ENCODE measurements at places on chromosomes 3 and 15. TPM values are rescaled to one million over a fixed set of nuclear protein-coding genes. Genes with fewer than 3 reads are reported as not detected.
A peak's percentile ranks its signal among the peaks of the same experiment; 100 is the strongest.

The RBMS3 gene
- total RNA-seq = 22.8 TPM

The PEAK1 gene
- 96.9 TPM for total RNA-seq

DNA sequence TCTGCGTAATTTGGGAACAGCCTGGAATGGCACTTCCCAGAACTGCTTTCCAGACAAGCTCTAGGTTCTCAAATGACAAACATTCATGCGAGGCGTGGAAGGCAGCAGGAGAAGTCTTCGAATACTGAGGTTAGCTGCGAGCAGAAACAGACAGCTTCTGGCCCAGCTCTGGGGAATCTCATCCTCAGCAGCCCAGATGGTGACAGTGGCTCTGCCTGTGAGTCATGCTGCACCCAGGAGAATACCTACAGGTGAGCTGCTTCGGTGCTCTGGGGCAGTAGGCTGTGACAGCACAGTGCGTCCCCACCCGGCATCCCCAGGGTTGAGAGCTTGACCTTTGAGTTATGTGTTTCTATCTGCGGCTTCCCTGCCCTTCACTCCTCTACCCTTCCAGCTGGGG, 258.6 kb downstream of the KLF13 start:
- DNase-seq = no peak

GRCh38 chr3:115512565-115513415, 110.5 kb upstream of the GAP43 start:
- DNase-seq = no peak

DNA sequence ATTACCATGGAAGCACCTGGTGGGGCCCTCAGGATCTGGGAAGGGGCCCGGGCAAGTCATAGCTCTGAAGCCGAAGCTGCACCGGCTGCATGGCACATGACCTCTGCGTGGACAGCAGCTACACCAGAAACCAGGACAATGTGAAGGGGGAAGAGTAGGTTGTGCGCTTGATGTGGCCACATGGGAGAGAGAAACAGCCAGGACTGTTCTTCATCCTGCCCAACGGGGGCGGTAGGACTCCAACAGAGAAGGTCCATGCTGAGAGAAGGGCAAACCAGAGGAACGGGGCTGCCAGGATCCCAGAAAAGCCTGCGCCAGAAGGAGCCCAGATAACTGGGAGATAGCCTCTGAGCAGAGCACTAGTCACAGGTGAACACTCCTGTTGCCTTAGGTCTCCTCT, 54.9 kb upstream of the PRR20G start:
- DNase-seq = no peak

DNA sequence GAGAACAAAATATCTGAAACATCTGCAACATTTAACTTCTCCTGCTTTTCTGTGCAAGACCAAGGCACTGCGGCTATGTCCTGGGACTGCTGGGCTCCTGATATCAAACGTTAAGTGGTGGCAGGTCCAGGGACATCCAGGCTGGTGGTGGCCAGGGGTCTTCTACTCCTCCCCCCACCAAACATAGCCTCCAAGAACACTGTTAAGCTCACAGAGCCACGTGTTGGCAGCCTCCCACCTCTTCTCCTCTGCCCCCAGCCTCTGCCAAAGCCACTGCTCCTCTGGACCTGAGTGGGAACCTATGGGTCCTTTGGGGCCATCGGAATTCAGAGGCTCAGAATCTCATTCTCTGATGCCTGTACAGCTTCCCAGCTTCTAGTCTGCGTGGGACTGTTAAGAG, 325.7 kb downstream of the ARRDC4 start:
- no peak for DNase-seq

GRCh38 chr3:151345859-151346258, 16.5 kb upstream of the P2RY13 start:
- DNase-seq = peak; percentile 55

DNA sequence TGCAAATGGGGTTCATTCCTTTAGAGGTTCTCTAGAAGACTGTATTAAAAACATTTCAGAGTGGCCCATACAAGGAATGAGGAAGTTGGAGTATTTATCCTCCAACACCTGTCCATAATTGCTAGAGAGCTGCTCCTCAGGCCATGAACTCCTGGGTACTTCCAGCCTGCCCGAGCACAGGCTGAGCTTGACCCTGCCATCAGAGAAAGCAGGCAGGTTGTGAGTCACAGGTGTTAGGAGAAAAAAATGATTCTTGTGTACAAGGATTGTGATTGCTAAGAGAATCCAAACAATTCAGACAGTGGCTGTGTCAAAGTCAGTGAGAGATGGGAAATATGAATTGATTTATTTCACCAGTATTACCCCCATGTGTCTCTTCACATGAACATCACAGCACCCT, 156.8 kb upstream of the GADL1 start:
- DNase-seq = no peak

- DNase-seq = no peak
Observed at GRCh38 chr3:16325850-16326249, 60.8 kb downstream of the OXNAD1 start.

DNA sequence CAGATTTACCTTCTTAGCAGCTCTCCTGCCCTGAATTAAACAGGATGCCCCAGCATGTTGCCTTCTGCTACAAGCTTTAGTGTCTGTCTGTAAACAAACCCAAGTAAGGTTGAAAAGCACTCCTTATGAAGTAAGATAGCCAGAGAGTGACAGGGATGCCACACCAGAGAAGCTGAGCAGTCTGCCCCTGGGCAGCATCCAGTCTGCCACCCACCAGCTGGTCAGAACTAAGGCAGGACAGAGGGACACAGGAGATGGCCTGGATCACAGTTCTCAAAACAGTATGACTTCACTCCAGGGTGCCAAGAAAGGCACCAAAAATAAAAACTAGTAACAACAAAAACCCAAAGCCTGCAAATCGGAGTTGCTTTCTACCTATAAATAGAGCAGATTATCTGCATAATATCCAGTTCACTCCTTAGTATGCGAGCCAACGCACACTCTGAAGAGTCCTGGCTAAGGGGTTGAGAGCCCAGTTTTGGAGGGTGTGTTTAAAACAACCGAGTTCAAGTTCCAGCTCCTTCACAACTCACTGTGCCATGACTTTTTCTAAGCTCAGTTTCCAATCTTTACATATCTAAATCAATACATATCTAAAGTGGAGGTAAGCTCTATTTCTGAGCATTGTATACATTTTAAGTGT, 198.9 kb downstream of the KCNMB2 start:
- no peak for DNase-seq

GRCh38 chr3:183108001-183108449, 8.7 kb upstream of the MCCC1 start:
- no peak for DNase-seq
